MV-4-11 (cell line): ENCODE measurements at places on chromosomes 16 and 17.

DNA sequence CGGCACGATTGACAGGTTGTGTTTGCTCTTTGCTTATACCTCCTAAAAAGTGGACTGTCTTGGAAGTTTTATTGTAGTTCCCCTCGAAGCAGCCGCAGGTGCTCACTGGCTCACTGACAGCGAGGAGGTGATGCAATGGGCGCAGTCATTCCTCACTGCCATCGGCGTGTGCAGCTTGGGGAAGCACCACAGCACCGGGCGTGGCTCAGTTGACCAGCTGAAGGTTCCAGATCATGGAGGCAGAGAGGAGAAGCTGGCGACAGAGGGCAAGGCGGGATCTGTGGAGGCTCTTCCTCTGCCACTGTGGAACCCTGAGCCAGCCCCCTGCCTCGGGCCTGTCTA lies 72.1 kb upstream of the TNRC6C start:
- DNase-seq: peak; percentile 43

DNA sequence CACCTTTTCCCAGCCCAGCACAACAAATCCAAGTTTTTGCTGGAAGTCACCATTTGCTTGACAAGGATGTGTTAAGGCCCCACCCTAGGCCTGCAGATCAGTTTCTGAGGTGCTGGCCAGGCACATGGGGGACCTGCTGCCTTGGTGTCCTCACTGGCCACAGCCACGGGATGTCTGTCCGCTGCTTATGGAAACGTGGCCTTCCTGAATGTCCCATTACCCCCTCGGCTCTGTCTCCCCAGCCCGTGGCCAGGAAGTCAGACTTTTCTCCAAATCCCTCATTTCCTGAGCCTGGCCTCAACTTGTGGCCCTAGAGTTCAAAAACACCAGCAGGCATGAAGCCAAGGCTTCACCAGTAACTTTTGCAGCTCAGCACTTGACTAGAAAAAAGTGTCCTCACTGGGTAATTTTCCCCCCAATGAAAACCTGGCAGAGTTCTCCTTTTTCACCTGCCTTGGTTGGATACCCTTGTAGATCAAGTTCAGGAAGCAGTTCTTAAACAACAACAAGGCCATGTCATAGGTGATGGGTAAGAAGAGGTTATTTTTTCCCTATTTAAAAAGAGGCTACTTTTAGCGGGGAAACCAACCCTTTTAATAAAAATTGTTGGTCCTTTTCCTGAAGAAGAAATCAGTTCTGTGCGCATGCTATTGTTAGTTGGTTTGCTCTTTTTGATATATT lies 80.8 kb downstream of the SOCS1 start:
- peak; percentile 45 for DNase-seq

DNA sequence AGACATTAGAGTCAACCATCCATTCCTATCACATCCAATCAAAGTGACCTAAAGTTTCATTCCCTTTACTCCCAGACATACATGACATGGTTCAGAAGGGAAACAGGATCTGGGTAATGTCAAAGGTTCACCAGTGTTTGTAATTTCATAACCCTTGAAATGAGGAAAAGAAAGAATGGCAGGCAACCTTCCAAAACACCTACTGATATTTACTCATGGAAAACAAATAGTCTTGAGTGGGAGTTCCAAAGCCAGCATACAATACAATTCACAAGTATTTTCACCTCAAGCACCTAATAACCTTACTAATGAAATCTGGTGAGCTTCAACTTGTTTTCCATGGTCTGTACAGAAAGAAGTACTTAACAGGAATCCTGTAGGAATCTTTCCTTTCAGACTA lies 72.5 kb upstream of the AXIN2 start:
- DNase-seq: no peak

DNA sequence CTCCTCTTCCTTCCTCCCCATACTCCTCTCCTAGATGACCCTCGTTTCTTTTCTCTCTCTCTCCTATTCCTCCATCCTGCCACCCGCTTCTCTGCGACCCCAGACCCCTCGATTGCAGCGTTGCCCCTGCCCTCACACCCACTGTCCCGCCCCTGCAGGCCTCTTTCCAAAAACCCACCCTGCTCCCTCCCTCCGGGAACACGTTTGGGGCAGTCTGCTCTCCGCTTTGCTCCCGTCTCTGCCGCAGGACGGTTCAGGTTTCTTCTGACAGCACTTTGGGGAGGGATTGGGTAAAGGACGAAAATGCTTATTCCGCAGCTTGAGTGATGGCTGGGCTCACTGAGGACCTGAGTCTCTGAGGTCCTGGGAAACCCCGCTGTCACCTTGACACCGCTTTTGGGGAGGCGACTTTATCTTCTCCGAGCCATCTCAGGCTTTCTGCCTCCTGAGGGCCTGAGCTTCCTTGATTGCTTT lies 690 bp downstream of the NDE1 start:
- no peak for DNase-seq

DNA sequence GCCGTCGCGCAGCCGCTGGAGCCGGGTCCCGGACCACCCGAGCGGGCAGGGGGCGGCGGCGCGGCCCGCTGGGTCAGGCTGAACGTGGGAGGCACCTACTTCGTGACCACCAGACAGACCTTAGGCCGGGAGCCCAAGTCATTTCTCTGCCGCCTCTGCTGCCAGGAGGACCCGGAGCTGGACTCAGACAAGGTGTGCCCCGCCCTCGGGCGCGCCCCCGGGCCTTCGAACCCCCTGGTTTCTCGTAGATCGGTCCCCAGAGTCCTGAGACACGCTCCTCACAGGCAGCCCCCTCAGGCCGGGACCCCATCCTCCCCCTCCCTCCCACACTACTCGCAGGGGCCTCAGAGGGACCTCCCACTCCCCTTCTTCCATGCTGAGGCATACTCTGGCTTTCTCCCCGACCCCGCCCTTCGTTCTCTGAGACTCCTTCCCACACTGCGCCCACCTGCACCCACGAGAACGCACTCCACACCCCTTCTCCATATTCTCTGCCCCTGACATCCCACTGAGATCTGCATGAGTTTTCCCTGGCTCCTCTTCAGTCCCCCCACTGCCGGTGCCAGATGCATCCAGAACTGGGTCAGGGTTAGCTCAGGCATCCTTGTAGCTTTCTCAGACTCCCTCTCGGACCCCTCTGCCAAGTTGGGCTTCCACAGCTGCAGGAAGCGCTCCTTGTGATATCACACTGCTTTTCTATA lies 523 bp downstream of the KCTD2 start:
- DNase-seq: no peak

GRCh38 chr16:4131621-4132020 lies 15.4 kb upstream of the ADCY9 start:
- DNase-seq: no peak

GRCh38 chr17:2374549-2375285 lies 26.1 kb downstream of the MNT start:
- DNase-seq: no peak

- DNase-seq: no peak
Measured at GRCh38 chr17:82874011-82874835, 34.4 kb upstream of the ZNF750 start.

DNA sequence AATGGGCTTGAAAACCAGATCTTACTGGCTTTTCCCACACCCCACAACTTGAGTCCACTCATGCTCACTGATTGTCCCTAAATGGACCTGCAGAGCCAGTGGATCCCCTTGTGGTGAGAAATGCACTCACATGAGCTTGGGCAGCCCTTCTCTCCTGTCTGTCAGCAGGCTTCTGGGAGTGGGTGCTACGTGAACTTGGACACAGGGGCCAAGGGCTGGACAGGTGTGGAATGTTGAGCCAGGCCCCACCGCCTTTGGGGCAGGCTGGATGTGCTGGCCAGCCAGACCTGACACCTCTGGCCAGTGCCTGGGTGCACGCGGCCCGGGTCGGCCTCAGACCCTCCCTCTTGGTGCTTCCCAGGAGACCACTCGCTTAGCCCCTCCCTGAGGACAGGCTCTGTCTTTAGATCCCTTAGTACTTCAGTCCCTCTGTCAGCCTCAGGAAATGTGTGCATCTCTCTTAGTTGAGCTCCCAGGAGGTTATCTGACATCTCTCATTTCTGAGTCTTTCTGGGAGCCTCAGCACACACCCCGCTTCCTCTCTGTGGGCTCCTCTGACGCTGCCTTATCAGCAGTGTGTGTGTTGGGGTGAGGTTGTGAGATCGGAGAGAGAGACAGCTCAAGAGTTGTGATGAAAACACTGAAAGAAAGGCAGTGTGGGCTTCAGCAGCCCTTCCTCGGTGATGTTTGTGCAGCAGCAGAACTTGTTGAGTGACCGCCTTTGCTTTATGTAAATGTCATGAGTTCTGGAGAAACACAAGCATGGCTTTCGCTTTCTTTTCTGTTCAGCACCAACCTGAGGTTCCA lies 117.0 kb downstream of the RAB11FIP4 start:
- no peak for DNase-seq

DNA sequence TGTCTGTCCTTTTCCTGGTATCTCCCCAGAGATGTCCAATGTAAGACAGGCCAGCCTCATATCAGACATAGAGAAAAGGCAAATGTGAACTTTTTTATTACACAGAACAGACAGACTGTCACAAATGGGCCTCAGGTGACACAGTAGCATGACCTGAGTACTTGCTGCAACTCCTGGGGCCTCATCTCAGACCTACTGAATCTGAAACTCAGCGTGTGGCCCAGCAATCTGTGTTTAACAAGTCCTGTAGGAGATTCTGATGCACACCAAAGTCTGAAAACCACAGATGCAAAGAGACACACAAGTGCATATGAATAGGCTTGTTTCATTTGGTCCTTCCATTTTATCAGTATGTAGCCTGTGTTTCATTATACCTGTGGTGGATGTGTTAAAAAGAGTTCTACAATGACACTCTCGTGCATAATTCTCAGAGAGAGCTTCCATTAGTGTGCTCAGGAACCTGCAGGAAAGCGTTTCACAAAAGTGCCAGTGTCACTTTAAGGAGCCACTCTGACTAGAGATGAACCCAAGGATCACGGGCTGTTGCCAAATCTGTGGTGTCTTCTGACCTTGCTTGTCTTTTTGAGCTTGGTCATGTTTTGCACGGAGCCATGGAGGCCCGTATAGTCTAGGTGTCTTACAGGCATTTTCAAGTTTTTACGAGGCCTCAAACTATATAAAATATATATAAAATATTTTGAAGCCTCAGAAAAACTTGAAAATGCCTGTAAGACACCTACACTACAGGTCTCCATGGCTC lies 33.8 kb upstream of the NF1 start:
- DNase-seq: peak; percentile 28

GRCh38 chr16:3182608-3183444 lies 5.2 kb upstream of the OR1F1 start:
- DNase-seq: no peak

- no peak for DNase-seq
Measured at GRCh38 chr16:51392521-51393187, 241.6 kb upstream of the SALL1 start.

DNA sequence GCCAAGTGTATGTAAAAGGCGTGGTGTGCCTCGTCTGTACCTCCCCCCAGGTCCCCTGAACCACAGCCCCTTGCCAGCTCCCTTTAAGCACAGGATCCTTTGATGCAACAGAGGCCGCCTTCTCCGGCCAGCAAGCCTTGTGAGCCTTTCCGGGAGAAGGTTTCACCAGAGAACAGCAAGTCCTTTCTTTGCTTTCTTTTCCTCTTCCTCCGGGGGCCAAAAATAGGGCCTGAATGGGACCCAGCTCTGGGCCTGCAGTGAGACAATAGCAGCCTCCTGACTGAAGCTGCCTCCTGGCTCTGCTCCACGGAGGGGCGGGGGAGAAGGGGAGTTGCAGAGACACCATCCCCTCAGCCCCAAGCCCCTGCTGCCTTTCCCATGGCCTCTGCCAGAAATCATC lies 9.0 kb downstream of the ADGRG1 start:
- no peak for DNase-seq

DNA sequence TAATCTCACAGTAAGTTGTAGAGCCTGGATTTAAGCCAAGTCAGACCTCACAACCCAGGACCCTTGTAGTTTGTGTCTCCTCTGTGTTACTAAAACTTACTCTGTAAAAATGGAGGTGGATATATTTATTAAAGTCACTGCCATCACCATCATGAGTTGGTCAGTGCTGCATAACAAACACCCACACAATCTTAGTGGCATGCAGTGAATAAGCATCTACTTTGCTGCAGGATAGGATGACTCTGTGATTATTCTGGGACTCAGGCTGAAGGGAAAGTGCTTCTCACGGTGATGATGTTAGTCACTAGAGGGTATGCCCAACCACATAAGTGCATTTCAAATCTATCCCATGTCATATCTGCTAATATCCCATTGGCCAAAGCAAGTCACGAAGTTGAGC lies 398.7 kb downstream of the XYLT1 start:
- DNase-seq: no peak

DNA sequence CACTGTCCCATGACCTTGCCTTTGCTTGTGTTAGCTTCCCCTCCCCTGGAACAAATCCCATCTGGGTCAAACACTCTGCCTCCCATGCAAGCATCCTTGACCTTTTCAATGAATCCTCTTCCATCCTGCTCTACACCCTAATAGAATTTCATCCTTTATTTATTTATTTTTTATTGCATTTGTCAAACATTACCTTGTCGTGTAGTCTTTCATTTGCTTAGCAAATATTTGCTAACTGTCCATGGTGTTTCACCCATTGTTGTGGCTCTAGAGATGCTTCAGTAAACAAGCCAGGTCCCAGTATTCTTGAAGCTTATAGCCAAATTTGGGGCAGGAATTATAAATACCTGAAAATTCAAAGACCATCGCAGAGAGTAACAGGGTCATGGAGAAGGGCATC lies 51.0 kb upstream of the MRTFB start:
- no peak for DNase-seq

GRCh38 chr16:58306327-58306726 lies 11.5 kb upstream of the PRSS54 start:
- DNase-seq: peak; percentile 17

DNA sequence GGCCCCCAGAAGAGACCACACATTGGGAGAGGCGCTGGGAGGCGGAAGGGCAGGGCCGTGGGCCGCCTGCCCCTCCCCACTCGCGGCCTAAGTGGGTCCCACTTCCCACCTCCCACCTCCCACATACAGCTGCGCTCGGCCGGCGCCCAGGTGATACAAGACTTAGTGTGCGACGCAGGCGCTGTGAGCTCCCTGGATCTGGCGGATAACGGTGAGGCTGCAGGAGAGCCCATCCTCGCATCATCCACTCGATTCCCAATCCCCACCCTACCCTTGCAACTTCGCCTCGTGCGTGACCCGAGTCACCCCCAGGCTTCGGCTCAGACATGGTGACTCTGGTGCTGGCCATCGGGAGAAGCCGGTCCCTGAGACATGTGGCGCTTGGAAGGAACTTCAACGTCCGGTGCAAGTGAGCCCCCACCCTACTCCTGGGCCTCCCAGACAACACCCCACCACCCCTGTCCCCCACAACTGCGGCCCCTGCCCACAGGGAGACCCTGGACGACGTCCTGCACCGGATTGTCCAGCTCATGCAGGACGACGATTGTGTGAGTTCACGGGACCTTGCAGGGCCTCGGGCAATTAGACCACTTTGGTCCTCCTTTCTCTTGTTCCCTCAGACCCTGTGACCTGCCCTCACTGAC lies 3.9 kb downstream of the CARMIL2 start:
- DNase-seq: no peak

GRCh38 chr16:55147396-55147795 lies 176.6 kb upstream of the IRX6 start:
- peak; percentile 56 for DNase-seq
